Stimulated activated CD8-positive, alpha-beta memory T cell treated with anti-CD3 and anti-CD28 coated beads, Interleukin-7, amount 100 ng/mL, for 48 hours (primary cell): ENCODE measurements at places on chromosomes 12 and 14.

DNA sequence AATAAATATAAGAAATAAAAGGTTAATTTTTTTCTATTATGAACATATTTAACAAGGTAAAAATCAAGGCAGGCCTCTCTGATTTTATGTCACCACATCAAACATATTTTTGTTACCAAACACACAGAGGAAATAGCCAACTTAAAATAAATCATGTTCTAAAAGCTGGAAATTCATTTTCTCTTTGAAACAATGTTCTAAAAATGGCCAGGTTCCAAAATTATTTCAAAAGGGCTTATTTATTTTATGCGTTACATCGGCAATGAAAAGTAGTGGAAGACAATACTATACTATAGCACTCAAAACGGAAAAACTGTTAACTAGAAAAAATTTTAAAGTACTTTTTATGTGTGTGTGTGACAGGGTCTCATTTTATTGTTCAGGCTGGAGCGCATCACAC, 24.0 kb upstream of the RASSF8 start:
- DNase-seq = no peak

- DNase-seq = no peak
Observed at GRCh38 chr14:68359837-68360552, 432.9 kb downstream of the ZFP36L1 start.

GRCh38 chr12:30002677-30003076, 218.9 kb upstream of the TMTC1 start:
- no peak for DNase-seq

GRCh38 chr12:93111773-93112172, 182.7 kb upstream of the EEA1 start:
- DNase-seq = no peak

DNA sequence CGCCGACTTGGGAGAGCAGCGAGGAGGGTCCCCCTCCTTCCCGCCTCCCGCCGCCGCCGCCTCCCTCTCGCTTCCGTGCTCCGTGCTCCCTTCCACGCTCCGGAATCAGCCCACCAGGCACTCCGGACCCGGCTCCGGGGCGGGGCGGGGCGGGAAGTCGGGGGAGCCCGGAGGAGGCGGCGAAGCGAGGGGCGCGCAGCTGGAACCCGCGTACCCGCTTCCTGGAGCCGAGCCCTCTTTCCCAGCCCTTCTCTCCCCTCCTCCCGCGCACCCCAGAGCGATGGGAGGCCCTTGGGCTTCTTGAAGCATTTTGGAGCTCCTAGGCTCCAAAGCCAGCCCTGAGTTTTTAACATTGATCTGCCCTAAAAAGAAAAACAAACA, at the start of gene SYNDIG1L:
Gene SYNDIG1L (minus strand): TSS at position 9 of the 381 bp plus-strand sequence. CDS start 16,466 bp downstream, outside the sequence.
- DNase-seq = no peak

GRCh38 chr12:121190523-121191031, 19.4 kb upstream of the P2RX4 start:
- no peak for DNase-seq

GRCh38 chr12:114012744-114013431, 46.8 kb upstream of the RBM19 start:
- DNase-seq = no peak

DNA sequence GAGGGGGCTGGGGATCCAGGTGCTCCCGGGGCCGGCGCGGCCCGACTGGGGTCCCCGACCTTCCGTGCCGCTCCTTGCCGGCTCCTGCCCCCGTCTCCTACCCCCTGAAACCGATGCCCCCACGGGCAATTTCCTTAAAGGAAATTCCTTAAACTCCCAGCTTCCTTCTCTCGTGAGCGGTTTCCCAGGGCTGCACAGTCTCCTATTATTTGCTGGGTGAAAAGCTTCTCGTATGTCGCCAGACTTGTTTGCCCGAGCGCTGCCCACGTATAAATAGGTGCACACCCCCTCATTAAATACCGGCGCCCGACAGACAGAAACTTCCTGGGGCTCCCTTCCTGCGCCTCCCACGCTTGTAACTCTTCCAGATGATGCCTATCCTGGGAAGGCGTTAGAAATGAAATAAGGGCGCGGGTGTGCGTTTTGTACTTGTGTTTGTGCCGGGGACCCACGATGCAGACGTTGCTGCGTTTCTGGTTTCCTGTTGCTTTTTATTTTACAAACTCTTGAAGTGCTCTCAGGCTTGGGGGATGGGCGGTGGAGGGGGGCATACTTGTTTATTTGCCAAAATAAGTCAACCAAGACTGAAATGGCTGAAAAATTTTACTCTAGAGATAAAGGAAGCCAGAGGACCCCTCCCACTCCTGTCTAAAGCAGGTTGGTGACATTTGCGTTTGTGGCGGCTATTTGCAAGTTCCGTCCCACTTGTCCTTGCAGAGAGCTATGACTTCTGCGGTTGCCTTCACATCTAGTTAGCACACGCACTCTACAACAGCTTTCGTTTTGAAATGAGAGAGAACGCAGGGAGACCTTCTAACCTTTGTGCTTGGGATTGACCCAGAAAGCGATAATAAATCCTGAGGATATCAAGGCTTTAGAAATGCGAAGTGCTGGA, 1.0 kb downstream of the HIP1R start:
- DNase-seq = no peak

DNA sequence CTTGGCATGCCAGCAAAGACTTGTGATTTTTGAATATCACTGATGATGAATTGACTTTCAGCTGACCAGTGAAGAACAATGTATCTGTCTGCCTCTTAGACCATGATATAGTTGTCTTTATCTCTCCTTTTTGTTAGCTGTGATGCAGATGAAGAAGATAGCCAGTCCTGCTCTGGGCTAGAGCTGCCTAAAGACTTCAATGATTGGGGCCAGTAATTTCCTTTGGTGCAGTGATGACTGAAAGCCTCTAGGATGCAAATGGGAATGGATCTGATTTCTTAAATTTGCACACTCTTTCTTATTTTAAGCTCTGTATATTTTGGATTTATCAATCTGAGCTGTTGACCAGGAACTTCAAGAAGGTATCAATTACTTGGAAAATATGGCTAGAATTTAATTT, at the start of gene TAS2R9:
Gene TAS2R9 (minus strand): TSS at position 101 of the 400 bp plus-strand sequence. CDS start 93 bp downstream, at position 8.
- DNase-seq = no peak

- DNase-seq = no peak
Observed at GRCh38 chr12:106118-106591, 39.6 kb downstream of the IQSEC3 start.

DNA sequence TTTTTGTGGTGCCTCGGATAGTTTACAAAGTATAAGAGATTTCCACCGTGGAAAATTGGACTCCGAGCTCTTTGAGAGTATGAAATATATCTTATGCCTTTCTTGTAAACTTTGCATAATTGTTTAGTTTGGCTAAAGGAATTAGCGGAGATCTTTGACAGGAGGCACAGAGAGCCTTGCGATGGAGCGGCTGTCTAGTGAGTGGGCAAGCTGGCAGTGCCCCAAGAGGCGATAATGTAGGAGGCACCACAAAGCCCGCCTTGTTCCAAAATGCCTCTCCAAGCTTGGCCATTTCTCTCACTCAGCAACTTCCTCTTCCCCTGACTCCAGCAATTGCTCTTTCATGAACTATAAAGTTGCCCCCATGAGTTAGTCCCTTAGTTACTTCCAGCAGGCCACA, 270.1 kb upstream of the PRICKLE1 start:
- no peak for DNase-seq

- DNase-seq = no peak
Observed at GRCh38 chr12:55057481-55057880, 37.7 kb downstream of the NEUROD4 start.

DNA sequence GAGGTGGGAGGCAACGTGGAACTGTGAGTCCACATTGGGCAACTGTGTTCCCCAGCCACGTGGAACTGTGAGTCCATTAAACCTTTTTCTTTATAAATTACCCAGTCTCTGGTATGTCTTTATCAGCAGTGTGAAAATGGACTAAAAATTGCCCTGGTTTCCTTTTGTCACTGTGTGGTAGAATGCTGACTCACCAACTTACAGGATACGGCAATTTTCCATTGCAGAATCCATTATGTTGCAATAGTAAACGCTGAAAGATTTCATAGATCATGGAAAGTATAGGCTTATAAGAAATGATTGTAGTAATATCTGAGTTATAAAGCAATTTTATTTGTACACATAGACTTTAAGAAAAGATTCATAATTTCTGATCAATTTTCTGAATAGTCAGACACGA, 93.0 kb downstream of the GTF2A1 start:
- no peak for DNase-seq

DNA sequence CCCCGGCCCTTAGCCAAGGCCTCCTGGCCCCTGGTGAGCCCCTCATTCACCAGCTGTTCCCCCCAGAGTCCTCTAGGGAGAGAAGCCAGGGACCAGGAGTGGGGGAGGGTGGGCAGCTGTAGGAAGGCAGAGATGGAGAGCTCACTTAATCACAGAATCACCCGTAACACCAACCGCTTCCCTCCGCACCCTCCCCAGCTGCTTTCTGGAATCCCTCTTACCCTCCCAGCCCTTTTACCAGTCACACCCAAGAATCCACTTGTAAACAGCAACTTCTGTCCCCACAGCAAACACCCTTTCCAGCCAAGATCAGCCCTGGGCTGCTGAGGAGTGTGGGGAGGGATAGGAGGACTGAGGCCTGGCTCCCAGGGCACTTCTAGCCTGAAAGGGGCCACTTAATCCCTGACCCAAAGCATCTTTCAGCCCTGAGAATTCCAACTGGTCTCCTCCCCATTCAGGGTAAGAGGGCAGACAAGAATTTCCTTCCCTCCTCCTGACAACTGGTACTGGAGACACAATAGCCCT, 18.8 kb downstream of the NCKAP5L start:
- DNase-seq = no peak

- no peak for DNase-seq
Observed at GRCh38 chr12:125132698-125133400, 67.6 kb downstream of the AACS start.

DNA sequence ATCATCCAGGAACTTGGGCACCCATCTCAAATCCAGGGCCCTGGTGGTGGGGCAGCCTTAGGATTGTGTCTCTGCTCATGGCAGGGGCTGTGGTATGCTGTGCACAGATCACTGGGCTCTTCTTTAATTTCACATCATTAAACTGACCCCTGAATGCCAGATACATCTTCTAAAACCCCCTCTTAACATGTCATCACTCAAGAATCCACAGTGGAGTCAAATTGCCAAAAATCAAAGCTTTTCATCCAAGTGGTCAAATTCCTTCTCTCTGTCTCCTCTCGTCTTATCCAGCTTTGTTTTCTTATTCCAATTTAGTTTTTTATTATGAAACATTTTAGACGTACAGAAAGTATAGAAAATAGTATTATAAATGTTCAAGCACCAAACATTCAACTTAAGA, 97.5 kb downstream of the ADCK1 start:
- no peak for DNase-seq

DNA sequence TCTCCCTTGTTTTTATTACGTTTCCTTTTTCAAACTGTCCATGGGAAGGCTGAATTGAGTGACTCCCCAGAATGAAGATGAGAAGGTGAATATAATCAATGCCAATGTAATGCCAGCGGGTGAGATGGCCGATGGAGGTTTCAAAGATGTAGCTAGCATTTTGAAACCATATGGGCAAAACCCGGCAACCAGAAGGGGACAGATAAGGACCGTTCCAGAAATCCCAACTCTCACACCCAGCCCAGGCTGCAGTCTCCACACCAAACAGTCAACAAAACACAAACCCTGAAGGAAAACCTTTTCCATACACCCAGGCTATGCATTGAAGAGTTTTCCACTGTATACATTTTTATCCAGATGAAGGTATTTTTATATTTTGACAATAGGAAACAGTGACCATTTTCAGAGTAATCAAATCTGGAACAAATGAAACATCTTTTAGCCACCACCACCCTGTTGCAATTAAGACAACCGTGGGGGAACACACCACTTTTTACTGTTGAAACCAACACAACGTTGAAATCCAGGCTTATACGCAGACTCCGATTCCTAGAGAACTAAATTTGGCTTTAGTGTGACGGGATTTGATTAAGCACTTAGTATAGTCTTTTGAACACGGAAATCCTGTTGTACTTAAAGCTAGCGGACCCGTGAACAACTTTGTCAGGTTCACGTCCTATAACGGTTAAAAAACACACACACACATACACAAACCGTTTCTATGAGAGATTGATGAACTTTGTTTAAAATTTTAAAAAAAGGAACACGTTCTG, 19.0 kb downstream of the PHETA1 start:
- no peak for DNase-seq

DNA sequence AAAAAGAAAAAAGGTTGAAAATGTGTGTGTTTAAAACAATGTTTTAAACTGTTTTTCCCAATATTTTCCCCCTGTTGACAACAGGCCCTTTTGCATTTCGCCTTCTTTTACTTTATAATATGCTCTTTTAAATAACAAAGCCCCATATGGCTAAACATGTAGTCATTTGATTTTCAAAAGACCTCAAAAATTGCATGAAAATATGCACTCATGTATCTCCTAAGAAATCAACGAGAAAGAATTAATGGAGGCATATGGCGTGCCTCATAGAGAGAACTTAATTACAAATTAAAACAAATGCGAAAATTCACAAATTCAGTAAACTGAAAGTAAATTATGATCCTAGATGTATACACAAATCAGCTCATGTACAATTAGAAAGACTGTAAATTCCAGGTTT, 202.6 kb upstream of the FOXN3 start:
- DNase-seq = no peak
